ENCODE measurements at places on chromosomes 4 and X.

GRCh38 chr4:173415092-173415491, 16.2 kb upstream of the SCRG1 start:
- no peak for DNase-seq

- no peak for DNase-seq
These were observed 158.4 kb downstream of the PDHA2 start for GRCh38 chr4:95998311-95998710.

GRCh38 chr4:164177153-164177552, 576.8 kb upstream of the SMIM31 start:
- no peak for DNase-seq

DNA sequence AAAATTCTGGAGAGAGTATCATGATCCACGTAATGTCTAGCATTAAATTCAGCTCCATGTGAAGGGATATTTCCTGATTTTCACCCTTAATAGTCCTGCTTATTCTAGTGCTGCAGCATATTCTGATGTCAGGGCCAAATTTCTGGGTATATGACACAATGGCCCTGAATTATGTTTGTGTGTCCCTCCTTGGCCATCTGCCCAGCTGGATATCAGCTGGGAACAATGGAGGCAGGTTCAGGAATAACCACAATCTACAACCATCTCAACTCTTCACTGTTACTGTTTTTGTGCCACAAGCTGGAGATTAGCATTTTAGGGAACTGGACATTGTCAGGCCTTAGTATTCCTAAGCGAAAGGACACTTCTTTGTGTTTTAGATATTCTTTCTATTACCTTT, 3.5 kb downstream of the GLRB start:
- DNase-seq: no peak

GRCh38 chr4:33176566-33176965, 2456.4 kb downstream of the PCDH7 start:
- no peak for DNase-seq

DNA sequence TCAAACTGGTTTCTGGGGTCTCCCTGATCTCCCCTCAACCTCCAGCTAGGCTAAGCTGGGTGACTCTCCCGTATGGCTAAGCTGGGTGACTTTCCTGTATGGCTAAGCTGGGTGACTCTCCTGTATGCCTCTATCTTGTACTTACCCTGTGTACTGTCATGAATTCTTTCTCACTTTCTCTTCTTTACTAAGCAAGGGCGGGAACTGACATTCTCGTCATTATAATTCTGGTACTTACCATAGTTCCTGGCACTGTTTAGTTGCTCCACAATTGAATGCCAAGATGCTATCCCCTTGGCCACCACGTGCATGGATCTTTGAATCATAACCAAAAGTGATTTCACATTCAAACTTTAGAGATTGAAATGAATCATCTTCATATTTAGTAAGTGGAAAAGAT, 8.8 kb downstream of the INTU start:
- DNase-seq: no peak

DNA sequence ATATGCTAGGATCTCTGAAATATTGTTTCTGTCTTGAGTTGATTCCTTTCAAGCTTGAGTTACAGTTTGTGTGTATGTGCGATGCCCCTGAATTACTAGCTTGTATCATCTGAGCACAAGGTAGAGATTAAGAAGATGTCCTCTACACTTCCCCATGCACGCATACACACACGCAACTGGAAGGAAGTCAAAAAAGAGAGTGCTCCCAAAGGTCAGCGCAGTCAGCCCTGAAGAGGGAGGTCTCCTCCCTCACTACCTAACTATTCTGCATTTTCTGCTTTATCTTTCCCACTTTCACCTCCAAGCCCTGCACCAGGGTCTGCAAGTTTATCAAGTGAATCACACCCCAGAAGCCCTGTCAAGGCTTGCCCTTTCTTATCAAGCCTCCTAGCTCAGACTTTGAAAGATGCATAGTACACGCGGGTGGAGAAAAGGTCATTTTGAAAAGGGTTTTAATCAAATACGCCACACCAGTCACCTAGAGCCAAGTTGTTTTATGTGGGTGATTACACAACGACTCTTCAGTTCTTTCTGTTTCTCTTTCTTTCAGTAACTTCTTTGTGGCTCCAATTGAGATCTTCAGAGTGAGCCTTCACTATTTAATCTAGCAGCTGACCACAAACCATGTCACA, 127.7 kb downstream of the ASB9 start:
- DNase-seq: no peak

DNA sequence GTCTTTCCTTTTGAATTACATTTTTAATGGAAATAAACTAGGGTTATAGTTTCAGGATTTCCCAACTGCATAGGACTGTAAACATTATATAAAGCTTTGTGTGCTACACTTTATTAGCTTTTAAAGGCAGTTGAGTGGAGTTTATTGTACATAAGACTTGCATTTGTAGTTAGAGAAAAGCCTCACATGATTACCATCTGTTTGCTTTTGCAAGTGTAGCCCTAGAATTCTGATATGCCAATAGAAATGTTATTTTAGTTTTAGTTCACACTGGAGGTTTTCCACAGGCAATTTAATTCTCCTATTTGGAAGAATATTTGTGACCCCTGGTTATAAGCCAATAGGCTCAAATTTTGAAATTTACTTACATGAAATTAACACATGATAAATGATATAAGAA, 41.3 kb upstream of the ANK2 start:
- no peak for DNase-seq

DNA sequence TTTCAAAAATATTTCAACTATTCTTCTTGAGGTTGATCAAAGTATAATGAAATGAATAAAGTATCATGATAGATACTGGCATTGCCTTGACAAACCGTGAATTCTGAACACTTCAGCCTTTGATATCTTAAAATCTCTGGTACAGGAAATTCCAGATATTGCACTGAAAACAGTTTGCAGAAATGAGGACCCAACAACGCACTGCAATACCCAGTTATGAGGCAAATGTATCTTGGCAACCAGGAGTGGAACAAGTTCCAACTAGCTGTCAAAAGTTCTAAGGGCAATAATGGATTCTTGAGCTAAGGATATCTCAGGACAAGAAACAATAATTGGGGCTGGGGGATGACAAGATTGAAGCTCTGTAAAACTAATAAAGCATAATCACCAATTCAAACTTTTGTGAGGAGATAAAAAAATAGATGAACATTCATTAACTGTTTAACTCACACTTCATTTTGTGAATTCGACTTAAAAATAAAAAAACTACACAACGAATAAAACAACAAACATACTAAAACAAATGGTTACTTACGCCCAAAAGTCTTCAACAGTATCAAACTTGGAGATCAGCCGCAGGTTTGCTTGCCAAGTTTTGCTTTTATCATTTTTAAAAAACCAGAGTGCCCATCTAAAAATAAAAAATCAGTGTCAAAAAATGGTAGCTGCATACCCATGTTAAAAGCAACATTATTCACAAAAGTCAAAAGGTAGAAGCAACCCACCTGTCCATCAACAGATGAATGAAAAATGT, 38.1 kb downstream of the EIF4E start:
- no peak for DNase-seq

DNA sequence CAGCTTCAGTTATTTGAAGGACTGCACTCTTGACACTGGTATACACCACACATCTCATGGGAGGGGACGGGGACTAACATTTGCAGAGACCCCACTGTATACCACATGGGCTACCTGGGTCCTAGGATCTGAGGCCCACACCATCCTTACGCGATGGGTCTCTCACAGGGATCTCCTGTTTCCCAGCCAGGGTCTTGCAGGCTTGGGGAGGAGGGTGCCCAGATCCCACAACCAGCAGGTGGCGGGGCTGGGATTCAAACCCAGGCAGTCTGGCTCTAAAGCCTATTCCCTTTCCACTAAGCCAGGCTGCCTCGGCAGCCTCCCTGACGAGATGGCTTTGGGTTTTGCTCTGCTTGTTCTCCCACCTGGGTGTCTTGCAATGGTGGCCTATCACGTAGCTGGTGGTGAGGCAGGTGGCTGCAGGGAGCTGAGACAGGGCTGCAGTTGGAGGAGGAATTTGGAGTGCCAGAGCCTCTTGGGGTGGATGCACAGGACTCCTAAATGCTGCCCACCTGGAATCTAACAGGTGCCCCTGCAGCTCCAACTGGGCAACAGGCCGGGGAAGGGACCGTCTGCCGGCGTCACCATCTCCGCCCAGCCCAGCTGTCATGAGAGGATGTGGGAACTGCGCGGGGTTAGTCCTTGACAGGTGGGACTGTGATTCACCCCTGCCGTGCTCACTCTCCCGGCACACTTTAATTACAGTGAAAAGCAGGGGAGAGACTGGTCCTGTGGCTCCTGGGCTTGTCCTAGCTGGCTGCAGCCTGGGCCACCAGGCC, 110.7 kb downstream of the PSAPL1 start:
- no peak for DNase-seq

- DNase-seq: peak; percentile 82
These were observed 50.6 kb downstream of the LGI2 start for GRCh38 chr4:24980064-24980690.

- no peak for DNase-seq
These were observed 80.4 kb downstream of the DCUN1D4 start for GRCh38 chr4:51923343-51923742.

DNA sequence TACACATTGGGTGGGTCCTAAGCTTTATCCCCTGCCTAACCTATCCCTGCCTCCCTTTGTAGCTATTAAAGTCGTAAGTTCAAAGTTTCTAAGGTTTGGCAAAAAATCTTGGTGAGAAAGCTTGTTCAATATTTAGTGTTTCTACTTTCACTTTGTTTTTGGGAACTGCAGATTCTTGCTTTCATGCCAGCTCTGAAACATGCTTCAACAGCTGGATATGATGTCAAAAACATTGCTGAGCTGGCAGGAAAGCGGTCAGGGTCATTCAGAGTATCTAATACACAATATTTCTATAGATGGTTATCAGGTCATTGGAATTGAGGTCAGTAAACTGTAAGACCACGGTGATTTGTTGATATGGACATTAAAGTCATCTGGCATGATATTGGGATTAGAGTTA, 19.7 kb downstream of the CENPI start:
- no peak for DNase-seq

GRCh38 chr4:156946516-156947424, 24.8 kb downstream of the PDGFC start:
- no peak for DNase-seq

DNA sequence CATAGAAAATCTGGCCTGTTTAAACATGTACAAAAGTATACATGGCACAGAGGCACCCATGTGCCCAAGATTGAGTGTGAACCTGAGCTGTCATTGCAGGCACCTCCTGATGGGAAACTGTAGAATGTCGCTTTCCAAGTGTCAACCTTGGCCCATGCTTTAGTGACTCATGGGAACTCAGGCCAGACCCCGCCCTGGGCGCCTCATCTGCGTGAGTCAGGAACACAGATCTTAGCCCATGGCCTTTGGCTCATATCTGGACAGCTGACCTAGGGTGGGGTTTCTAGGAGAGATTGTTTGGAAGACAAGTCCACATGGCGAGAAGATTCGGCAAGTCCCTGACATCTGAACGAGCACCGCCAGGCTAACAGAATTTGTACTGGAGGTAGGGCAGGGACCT, 50.0 kb downstream of the CYTL1 start:
- DNase-seq: no peak

- no peak for DNase-seq
These were observed 62.6 kb downstream of the GRXCR1 start for GRCh38 chr4:42954963-42955669.

- no peak for DNase-seq
These were observed 426.5 kb upstream of the FMR1 start for GRCh38 chrX:147485207-147485606.

DNA sequence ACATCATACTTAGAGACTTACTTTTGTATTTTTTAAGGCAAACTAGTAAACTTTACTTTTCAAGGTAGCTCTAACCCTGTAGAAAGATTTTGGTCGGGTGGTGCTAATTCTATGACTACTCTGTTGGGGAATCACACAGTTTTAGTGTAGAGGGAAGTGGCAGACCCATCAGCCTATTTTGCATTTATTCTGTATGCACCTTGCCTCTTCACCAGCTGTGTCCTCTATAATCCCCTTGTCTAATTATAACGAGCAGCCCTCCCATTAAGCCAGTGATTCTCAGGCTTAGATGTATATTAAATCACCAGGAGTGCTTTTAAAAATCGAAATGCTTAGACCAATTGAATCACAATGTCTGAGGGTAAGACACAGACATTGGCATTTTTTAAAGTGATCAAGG, 78.1 kb downstream of the GALNT7 start:
- no peak for DNase-seq

- no peak for DNase-seq
These were observed 68.8 kb downstream of the ATXN3L start for GRCh38 chrX:13250826-13251580.

- no peak for DNase-seq
These were observed 1.2 kb downstream of the TLR6 start for GRCh38 chr4:38855466-38855865.

DNA sequence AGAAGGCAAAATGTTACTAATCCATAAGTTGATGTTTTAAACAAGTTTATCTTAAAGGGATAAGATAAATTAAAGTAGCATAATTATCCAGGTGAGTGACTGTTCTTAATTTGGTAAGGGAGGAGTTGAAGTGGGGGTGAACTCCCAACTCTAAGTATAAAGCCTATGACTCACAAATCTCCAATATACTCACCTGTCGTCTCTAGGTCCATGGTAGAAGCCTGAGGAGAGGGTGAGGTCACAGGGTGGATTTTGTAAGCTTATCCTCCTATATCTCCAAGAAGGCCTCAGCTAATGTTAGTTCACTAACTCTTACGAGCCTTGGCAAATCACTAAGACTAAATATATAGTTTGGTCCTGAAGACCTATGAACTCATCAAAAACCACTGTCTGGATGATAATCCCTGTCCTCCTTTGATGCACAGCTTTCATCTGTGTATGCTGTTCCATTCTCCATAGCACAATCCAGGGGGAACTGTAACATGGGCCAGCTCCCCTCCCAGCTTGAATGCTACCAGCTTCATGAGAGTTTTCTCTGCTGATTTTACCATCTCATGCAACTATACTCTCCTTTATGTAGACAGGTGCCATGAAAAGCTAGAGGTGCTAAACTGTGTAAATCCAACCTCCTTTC, 158.7 kb downstream of the BTC start:
- no peak for DNase-seq

GRCh38 chrX:110219920-110220319, 98.0 kb downstream of the AMMECR1 start:
- no peak for DNase-seq

- no peak for DNase-seq
These were observed 135.2 kb upstream of the RASGEF1B start for GRCh38 chr4:81606801-81607501.

- no peak for DNase-seq
These were observed 53.9 kb upstream of the PDLIM3 start for GRCh38 chr4:185589067-185589836.

DNA sequence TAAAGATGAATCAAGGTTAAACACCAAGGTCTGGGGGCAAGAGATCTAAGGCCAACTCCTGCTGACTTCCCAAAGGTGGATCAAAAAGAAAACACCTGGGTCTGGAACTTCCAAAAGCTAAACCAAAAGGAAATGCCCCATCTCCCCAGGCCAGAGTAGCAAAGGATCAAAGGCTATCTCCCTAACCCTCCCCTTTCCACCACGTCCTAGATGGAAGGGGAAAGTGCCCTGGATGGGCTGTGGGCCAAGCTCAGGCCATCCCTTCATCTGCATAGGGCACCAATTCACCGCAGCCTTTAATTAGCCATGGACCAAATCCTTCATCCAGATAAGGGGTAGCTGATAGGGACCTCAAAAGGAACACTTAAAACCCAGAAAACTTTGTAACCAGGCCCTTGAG, 100.2 kb downstream of the WDFY3 start:
- no peak for DNase-seq

All from GM23338 (cell line).